Foreskin fibroblast (primary cell): ENCODE measurements at places on chromosomes 5 and 9.

DNA sequence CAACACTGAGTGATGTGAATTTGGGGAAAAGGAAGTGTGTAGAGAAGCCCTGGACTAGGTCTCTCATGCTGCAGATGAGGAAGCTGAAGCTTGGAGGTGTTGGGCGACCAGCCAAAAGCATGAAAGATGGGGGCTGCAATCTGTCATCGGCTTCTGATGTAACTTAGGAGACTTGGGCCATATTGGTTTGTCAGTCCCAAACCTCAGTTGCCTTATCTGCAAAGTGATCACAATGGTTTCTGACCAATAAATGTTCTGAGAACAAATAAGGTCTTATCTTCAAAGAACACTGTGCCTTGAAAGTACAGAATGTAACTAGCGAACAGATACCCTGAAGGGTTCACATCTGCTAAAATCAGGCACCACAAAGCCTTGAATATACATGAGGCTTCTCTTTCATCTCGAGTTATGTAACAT is 198.4 kb upstream of the NR3C1 start:
- DNase-seq: no peak

DNA sequence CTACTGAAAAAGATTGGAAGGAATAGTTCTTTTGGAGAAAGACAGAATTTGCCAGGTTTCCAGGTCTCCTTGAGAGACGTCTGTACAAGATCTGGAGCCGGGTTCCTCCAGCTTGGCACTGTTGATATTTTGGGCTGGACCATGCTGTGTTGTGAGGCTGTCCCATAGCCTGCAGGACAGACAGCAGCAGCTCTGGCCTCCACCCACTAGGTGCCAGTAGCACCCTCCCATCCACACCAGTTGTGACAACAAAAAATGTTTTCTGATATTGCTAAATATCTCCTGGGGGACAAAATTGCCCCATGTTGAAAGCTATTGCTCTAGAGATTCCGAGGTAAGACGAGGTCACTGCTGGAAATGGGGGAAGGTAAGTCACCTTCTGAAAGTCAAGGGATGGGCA is 287.7 kb upstream of the DAP start:
- no peak for DNase-seq

GRCh38 chr5:172429201-172429940 is 25.0 kb downstream of the SH3PXD2B start:
- peak; percentile 95 for DNase-seq

GRCh38 chr9:90029386-90029785 is 424.6 kb downstream of the GADD45G start:
- no peak for DNase-seq

DNA sequence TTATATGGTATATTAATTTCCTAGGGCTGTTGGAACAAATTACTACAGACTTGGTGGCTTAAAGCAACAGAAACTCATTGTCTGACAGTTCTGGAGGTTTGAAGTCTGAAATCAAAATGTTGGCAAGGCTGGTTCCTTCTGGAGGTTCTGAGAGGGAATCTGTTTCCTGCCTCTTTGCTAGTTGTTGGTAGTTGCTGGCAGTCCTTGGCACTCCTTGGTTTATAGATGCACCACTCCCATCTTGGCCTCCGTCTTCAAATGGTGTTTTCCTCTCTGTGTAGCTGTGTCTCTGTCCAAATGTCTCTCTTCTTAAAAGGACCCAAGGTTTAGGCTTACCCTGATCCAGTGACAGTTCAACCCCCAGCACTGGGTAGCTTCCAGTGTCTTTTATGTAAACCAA is 17.5 kb downstream of the MELK start:
- no peak for DNase-seq
